Activated CD8-positive, alpha-beta T cell treated with anti-CD3 and anti-CD28 coated beads, Interleukin-2, amount 10 ng/mL, durations not matched to agents 7 days and 5 days (primary cell): ENCODE measurements at places on chromosomes 3 and 15. TPM values are rescaled to one million over a fixed set of nuclear protein-coding genes. Genes with fewer than 3 reads are reported as not detected.

DNA sequence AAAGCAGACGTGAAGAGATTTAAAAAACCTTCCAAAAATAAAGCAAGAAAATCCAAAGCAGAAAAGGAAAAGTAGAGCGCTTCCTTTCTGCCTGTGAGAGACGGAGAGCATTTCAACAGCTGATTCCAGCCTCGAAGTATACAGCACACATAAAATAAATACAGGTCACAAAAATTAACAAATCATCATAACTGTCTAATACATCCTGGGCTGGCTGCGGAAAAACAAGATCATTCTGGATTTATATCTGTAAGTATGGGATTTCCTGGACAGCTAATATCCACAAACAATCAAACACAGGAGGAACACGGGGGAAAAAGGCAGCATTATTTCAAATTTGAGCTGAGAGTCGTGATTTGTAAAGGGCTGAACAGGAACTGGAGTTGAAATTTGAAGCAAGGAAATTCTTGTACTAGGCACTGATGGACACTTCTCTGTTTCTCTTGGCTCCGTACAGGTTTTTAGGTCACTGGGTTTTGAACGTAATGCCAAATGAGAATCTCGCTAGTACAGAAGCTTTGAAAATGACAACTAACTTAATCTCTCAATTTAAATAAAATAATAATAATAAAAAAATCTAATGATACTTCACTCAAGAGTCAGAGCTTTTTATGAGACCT, 577.7 kb downstream of the FOXP1 start:
- no peak for DNase-seq

- no peak for DNase-seq
Observed at GRCh38 chr15:82936966-82937711, 15.4 kb downstream of the HOMER2 start.

- DNase-seq = peak; percentile 62
Observed at GRCh38 chr15:82966671-82967071, 14.2 kb upstream of the HOMER2 start.

Gene PIF1
- 71.1 TPM for total RNA-seq

- DNase-seq = no peak
Observed at GRCh38 chr3:174268586-174268985, 590.5 kb upstream of the NAALADL2 start.

DNA sequence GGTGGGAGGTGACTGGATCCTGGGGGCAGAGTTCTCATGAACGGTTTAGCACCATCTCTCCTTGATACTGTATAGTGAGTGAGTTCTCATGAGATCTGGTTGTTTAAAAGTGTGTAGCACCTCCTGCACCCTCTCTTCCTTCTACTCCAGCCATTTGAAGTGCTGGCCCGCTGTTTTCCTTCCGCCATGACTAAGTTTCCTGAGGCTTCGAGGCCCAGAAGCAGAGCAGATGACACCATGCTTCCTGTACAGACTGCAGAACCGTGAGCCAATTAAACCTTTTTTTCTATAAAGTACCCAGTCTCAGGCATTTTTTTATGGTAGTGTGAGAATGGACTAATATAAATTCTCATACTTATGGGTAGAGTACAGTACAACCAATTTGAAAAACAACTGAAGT, 123.6 kb upstream of the BHLHE40 start:
- no peak for DNase-seq

Gene ECE2
- not detected for total RNA-seq

GRCh38 chr15:29570948-29571791, 251.1 kb downstream of the TJP1 start:
- DNase-seq = no peak

- no peak for DNase-seq
Observed at GRCh38 chr3:127140501-127141460, 52.1 kb upstream of the PRR23E start.

Gene ATP13A5
- not detected for total RNA-seq
